ENCODE measurements at places on chromosomes 12 and 14. TPM values are rescaled to one million over a fixed set of nuclear protein-coding genes. Genes with fewer than 3 reads are reported as not detected.
A peak's percentile ranks its signal among the peaks of the same experiment; 100 is the strongest.

Gene GUCY2C
- total RNA-seq: not detected

Gene RNASE7
- not detected for total RNA-seq

Gene KRT6C
- not detected for total RNA-seq

Gene LTBR
- 84.9 TPM for total RNA-seq

DNA sequence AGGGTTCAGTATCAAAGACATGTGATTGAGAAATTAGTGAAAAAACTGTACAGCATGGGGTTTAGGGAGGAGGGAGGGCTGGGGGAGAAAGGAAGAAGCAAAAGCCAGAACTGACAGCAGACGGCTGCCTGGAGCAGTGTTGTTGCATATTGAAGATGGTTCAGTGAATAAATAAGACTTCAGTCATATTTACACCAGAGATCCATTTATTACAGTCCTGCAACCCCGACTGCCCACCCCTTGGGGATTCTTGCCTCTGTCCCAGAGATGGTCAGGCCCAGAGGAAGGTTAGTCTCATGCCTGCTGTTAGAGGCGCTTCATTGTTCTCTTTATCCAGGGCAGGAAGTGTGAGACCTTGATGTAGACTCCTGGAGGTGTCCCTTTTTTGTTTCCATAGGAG lies 3.2 kb downstream of the GZMH start:
- no peak overlapping the region for H3K27ac ChIP-seq
- H3K27me3 ChIP-seq: no peaks in the 10 kb centered on the region
- no peaks in the 10 kb centered on the region for H3K36me3 ChIP-seq
- no peaks in the 10 kb centered on the region for H3K4me1 ChIP-seq
- H3K4me3 ChIP-seq: no peak overlapping the region

DNA sequence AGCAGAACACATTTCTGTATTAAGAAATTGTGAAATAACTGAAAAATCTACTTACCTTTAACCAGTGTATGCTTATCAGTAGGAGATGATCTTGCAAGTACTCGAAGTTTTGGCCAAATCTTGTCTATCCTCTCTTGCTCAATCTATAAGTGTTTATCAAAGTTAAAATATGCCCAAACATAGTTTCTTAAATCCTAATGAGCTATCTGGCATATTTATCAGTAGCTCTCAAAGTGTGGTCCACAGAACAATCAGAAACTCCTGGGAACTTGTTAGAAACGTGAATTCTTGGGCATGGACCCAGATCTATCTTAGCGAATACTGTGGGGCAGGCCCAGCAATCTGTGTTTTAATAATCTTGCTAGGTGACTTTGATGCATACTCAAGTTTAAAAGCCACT lies 84.5 kb upstream of the POC1B start:
- no peak overlapping the region for H3K4me3 ChIP-seq
- no peak for DNase-seq
- H3K36me3 ChIP-seq: no peaks in the 10 kb centered on the region
- no peak overlapping the region for H3K27ac ChIP-seq

GRCh38 chr12:110853836-110854235 lies 7.0 kb downstream of the CCDC63 start:
- no peak overlapping the region for H3K27ac ChIP-seq
- no peaks in the 10 kb centered on the region for H3K36me3 ChIP-seq
- peaks cover 4% of the 10 kb centered on the region for H3K4me1 ChIP-seq
- no peak overlapping the region for H3K4me3 ChIP-seq
- no peaks in the 10 kb centered on the region for H3K27me3 ChIP-seq
- DNase-seq: no peak

DNA sequence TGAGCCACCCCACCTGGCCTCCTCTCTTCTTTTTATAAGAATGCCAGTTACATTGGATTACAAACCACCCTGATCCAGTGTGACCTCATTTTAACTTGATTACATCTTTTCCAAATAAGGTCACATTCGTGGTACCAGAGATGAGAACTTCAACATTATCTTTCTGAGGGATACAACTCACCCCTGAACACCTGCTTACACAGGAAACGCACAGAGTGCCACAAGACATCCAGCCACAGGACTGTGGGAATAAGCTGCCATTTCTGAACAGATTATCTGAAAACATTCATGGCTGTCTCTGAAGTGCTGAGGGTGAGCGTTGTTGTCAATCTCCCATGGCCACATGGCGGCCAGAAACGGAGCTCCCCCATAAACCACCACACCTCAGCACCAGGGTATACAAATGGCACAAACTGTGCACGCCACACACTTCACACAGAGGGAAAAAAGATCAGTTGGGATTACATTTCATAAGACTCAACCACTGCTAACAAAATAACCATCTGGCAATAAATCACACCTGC lies 23.7 kb downstream of the FOXN3 start:
- H3K27ac ChIP-seq: no peak overlapping the region
- DNase-seq: no peak
- no peaks in the 10 kb centered on the region for H3K36me3 ChIP-seq
- H3K4me1 ChIP-seq: peaks cover 12% of the 10 kb centered on the region
- no peak overlapping the region for H3K4me3 ChIP-seq
- H3K27me3 ChIP-seq: no peaks in the 10 kb centered on the region

- H3K27me3 ChIP-seq: no peaks in the 10 kb centered on the region
- H3K4me3 ChIP-seq: peak overlapping the region; percentile 48
- peak overlapping the region; percentile 22 for H3K27ac ChIP-seq
- peaks cover 11% of the 10 kb centered on the region for H3K4me1 ChIP-seq
- DNase-seq: peak; percentile 94
These were observed 1120.8 kb upstream of the TMEM132C start for GRCh38 chr12:127145929-127146789.

GRCh38 chr12:62698701-62699101 lies 232.1 kb downstream of the MON2 start:
- H3K4me3 ChIP-seq: no peak overlapping the region
- H3K27ac ChIP-seq: no peak overlapping the region
- peaks cover 21% of the 10 kb centered on the region for H3K4me1 ChIP-seq
- DNase-seq: no peak
- H3K27me3 ChIP-seq: no peaks in the 10 kb centered on the region

DNA sequence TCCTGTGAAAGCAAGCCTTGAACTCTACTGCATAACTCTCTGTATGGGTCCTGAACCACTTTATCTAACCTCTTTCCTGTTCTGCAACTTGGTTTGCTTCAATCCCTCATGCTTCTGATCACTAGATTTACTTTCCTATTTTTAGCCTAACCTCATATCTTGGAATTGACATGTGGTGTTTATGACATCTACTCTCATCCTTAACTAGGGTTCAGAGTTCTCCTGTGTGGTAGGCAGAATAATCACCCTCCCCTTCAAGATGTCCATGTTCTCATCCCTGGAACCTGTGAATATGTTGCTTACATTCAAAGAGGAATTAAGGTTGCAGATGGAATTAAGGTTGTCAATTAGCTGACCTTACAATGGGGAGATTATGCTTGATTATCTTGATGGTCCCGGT lies 67.4 kb upstream of the STXBP6 start:
- no peaks in the 10 kb centered on the region for H3K4me1 ChIP-seq
- DNase-seq: no peak
- H3K36me3 ChIP-seq: no peaks in the 10 kb centered on the region
- H3K27me3 ChIP-seq: no peaks in the 10 kb centered on the region
- no peak overlapping the region for H3K27ac ChIP-seq

DNA sequence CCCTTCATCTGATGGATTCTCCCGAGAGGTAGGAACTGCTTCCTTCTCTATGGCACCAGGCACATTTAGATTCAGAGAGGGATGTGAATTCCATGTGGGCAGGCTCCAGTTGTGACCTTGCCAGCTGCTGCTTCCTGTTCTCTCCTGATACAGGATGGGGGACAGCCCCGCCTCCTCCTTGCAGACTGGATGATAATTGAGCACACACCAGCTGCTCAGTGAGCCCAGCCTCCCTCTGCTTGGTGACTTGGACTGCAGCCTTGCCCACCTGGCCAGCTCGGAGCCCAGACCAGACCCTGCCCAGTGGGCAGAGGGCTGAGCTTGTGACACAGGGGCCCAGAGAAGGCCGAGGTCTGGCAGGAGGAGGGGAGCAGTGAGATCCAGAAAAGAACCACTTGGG lies 90.2 kb downstream of the CALM1 start:
- H3K4me3 ChIP-seq: no peak overlapping the region
- DNase-seq: no peak
- no peak overlapping the region for H3K27ac ChIP-seq

- H3K27ac ChIP-seq: no peak overlapping the region
- no peaks in the 10 kb centered on the region for H3K27me3 ChIP-seq
- no peaks in the 10 kb centered on the region for H3K36me3 ChIP-seq
- no peaks in the 10 kb centered on the region for H3K4me1 ChIP-seq
These were observed 135.2 kb downstream of the RERGL start for GRCh38 chr12:17954788-17955187.

DNA sequence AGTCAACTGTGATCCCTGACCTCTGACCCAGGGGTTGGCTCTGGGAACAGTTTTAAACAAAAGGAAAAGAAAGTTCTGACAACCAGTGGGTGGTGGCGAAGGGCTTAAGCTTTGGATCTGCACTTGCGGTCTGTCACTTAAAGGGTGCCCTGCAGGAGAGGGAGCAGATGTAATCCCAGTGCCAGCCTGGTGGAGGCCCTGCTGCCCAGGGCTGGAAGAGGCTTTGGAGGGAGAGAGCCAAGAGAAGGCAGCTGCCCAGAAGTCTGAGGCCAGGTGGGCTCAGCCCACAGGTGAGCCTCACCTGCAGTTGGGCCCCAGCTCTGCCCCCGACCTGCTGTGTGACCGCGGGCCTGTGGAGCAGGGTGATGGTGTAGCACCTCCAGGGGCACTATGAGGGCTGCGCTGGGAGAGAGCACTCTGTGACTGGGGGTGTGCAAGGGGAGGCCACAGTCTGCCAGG lies 19.1 kb downstream of the SH2B3 start:
- H3K27ac ChIP-seq: peak overlapping the region; percentile 49
- H3K4me1 ChIP-seq: peaks cover 52% of the 10 kb centered on the region
- H3K36me3 ChIP-seq: no peaks in the 10 kb centered on the region
- no peaks in the 10 kb centered on the region for H3K27me3 ChIP-seq

DNA sequence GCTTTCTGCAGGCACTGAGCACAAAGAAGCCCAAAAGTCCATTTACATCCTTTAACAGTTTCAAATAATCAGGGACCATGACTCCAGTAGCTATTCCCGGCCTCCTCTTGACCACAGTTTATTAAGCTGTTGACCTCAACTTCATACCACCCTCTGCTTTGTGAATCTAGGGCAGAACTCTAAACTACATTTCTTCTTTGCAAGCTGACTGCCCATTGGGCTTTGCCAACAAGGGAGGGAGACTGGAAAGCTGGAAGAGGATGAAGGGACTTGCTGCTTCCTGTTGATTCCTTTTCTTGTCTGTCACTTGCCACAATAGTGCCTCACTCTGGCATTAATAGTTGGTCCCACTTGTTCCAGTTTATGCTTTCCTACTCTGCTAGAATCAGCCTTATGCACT lies 2.7 kb downstream of the CGRRF1 start:
- H3K4me1 ChIP-seq: peaks cover 30% of the 10 kb centered on the region
- H3K27me3 ChIP-seq: no peaks in the 10 kb centered on the region
- H3K4me3 ChIP-seq: no peak overlapping the region
- H3K36me3 ChIP-seq: no peaks in the 10 kb centered on the region
- DNase-seq: no peak

- H3K27me3 ChIP-seq: peaks cover 7% of the 10 kb centered on the region
- no peak overlapping the region for H3K27ac ChIP-seq
- H3K4me1 ChIP-seq: peaks cover 9% of the 10 kb centered on the region
- DNase-seq: no peak
- no peak overlapping the region for H3K4me3 ChIP-seq
These were observed 2.1 kb downstream of the TSPAN11 start for GRCh38 chr12:30928356-30929244.

DNA sequence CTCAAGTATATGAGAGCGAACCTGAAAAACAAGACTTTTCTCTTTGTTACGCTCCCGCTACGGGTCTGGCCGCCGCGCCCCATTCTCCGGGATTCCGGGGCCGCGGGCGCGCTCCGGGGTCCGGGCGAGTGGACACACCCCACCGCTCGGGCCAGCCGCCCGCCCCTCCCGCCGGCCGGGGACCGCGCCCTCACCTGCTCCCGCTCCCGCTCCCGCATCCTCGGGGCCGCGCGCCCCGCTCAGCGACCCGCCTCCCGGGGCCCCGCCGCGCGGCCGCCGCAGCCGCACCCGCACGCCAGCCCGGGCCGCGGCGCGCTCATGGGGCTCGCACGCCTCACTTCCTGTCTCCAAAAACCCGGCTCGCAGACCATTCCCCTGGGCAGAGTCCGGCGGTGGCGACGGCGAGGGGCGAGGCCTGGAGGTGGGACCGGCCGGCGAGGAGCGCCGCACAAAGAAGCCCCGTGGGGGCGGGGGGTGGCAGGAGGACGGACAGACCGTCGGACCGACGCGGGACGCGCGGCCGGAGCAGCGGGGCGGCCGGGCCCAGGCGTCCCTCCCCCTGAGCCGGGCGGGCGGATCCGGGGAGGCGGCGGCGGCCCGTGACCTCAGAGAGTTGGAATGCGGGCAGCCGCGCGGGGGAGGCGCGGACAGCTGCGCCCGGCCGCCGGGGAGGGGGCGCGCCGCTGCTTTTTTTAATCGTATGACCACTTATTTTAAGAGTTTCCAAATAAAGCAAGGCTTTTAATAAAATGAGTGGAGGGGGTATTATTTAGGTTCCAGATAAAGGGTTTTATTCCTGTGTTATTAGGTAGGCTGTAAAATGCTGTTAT lies at the start of gene PTPN21:
Gene PTPN21, minus strand, starts transcription at position 551 of the 830 bp plus-strand sequence. CDS start 4,590 bp downstream, outside the sequence.
- peaks cover 2% of the 10 kb centered on the region for H3K27me3 ChIP-seq
- peaks cover 28% of the 10 kb centered on the region for H3K4me1 ChIP-seq
- H3K4me3 ChIP-seq: peak within 1 kb of the TSS; percentile 45
- no peaks in the 10 kb centered on the region for H3K36me3 ChIP-seq

- H3K27ac ChIP-seq: no peak overlapping the region
- DNase-seq: no peak
- H3K4me1 ChIP-seq: peaks cover 5% of the 10 kb centered on the region
- H3K4me3 ChIP-seq: no peak overlapping the region
- no peaks in the 10 kb centered on the region for H3K36me3 ChIP-seq
These were observed 2.9 kb upstream of the SRGAP1 start for GRCh38 chr12:63841571-63841970.

- no peak for DNase-seq
- H3K27me3 ChIP-seq: no peaks in the 10 kb centered on the region
- no peak overlapping the region for H3K4me3 ChIP-seq
- no peaks in the 10 kb centered on the region for H3K36me3 ChIP-seq
These were observed 21.2 kb upstream of the RNASE12 start for GRCh38 chr14:20612403-20612802.

GRCh38 chr12:128754275-128754674 lies 69.5 kb downstream of the SLC15A4 start:
- H3K4me1 ChIP-seq: no peaks in the 10 kb centered on the region
- DNase-seq: no peak
- no peaks in the 10 kb centered on the region for H3K36me3 ChIP-seq
- no peak overlapping the region for H3K4me3 ChIP-seq

DNA sequence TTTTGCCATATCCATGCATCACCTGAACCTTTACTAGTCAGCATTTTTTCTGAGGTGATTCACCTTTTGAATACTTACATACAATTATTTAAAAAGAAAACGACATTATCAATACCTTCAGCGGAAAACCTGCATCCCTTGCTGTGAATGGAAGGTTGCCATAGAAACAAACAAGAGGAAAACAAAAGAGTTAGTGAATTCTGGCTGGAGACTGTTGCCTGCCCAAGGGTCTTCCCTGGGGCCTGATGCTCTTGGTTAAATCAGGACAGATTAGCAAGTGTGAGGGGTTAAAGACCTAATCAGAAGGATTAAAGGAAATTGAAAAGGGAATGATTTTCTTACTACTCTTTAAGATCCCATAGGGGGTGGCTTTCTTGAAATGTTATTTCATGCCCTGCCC lies 96.0 kb upstream of the WSCD2 start:
- H3K36me3 ChIP-seq: no peaks in the 10 kb centered on the region
- no peak for DNase-seq
- H3K4me3 ChIP-seq: no peak overlapping the region
- H3K27me3 ChIP-seq: no peaks in the 10 kb centered on the region

Measured in upper lobe of left lung (tissue), 6 donors.